Stimulated activated CD8-positive, alpha-beta memory T cell treated with anti-CD3 and anti-CD28 coated beads, Interleukin-7, amount 100 ng/mL, for 4 hours (primary cell): ENCODE measurements at places on chromosomes 1 and 21.

DNA sequence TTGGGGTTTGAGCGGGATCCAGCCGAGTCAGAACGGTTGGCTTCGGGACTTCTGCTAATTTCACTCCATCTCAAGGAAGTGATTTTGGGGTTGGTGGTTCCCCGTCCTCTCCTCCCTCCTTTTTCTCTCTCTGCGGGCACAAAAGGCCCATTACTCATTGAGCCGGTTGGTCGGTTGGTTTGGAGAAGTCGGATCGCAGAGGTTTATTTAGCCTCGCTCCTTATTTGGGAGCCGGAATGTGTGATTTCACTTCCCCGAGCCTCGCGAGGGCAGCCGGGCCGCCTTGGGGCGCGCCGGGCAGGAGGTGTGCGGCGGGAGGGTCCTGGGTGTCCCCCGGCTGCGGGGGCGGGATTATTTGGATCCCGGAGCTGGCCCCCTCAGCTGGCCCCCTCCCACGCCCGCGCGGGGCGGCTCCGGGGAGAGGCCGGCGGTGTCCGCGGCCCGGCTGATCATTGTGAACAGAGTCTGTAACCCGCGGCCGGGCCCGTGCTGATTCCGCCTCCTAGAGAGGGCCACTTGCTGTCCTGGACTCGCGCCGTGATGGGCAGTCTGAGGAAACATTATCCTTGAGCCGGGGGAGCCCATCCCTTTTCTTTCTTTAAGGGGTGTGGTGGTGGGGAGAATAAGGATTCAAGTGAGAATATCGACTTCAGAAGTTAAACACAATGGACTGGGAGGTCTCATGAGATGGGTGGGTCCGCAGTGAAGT, 1.2 kb downstream of the MAPKAPK2 start:
- DNase-seq = no peak

DNA sequence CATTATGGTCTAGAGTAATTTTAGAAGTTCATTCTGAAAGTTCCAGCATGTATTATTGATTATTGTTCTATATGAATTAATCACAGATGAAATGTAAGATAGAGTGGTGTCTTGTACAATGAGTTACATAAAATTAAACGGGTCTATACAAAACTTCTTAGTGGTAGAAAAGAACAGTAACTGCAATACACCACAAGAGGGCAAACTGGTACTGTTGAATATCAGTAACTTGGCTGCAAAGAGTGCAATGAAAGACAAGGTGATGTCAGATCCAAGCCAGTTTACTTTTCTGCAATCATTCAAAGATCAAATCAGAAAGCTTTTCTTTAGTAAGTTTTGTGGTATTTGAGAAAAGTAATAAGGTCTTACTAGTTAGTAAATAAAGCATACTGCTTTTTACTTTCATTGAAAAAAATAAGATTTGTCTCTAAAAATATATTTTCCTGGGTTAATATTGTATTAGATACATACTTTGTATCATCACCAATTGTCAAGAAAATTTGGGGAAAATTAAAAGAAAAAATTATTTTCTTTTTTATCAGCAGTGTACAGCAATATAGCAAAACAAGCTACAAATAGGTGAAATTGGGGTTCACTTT, 66.4 kb upstream of the BTG3 start:
- no peak for DNase-seq

- no peak for DNase-seq
Measured at GRCh38 chr1:44405031-44405797, at the start of gene RNF220. Gene RNF220, plus strand, starts transcription at chr1:44405255.

DNA sequence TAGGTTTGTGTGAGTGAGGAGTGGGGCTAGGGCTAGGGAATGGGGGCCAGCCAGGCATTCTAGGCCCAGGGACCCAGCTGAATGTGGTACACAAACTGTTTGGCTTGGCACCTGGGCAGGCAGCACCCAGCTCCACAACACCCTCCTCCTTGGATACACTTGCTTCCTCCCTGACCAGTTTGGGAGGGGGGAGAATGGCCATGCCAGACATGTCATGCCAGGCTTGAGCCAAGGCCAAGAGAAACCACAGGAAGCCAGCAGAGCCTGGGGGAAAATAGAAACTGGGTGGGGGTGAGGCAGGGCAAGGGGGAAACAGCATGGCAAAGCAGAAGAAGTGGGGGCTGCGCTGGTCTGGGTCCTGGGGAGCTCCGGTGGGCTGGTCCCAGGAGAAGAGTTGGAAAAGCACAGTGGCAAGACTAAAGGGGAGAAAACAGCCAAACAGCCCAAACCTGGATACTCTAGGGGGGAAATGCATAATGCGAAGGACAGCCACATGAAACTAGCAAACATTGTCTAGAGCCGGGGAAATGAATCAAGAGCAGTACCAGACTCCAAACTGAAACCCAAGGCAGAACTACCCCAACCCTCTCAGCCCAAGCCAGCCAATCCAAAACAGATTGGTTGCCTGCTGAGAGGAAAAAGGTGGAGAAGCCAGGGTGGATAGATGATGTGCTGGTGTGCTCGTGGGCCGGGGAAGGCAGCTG, 47.9 kb downstream of the LGR6 start:
- no peak for DNase-seq

GRCh38 chr1:14946684-14947238, 206.8 kb upstream of the TMEM51 start:
- no peak for DNase-seq

DNA sequence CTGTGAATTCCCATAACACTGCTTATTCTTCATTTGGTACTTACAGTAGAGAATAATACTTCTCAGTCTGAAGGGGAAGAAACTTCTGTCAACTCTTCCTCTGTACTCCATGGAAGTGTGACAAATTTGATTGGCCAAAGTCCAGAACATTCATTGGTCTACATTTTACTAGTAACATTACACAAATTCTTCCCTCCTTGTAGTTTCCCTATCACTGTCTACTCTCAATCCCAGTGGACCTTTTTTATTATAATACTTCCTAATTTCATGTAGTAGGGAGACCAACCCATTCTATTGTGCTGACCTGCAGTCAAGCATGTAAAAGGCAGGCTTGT, 74.7 kb downstream of the ALG6 start:
- DNase-seq = no peak

DNA sequence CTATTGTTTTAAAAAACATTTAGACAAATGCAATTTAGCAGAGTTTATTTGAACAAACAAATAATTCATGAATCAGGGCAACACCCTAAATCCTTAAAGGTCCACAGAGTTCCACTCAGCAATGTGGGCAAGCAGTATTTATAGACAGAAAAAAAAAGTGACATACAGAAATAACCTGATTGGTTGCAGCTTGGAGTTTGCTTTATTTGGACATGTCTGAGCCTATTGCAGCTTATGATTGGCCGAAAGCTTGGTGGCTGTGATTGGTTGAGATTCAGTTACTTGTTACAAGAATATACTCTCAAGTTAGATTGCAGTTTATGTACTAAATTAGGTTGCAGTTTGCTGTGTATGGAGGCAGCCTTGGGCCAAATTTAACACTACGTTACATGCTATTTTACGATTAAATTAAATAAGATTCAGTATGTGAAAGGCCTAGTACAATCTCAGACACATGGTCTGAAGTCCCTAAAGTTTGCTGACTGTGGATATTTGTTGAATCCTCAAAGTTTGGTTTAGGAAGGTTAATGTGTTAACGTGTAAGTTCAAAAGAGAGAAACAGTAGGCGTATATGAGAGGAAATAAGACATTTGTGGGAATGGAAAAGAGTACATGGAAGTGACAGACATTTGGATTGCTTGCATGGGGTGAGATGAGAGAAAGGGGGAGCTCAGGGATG, 6.9 kb upstream of the CAMSAP2 start:
- DNase-seq = no peak

DNA sequence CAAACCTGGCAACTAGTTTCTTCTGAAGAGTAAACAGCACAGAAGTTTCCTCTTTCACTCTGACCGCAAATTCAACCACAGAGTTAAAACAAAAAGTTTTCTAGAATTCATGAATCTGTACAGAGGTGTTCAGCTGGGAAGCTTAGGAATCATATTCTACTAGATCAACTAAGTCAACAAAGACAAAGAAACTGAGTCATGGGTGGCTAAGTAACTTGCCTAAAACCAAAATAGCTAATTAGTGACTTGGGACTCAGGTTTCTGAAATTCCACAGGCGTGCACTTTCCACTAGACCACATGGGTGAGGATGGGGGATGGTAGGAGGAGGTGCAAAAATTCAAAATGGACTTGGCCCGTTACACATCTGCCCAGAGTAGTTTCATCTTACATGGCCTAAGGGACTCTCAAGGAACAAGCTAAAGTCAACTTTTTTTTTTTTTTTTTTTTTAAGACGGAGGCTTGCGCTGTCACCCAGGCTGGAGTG, 25.8 kb downstream of the PTPN14 start:
- no peak for DNase-seq

DNA sequence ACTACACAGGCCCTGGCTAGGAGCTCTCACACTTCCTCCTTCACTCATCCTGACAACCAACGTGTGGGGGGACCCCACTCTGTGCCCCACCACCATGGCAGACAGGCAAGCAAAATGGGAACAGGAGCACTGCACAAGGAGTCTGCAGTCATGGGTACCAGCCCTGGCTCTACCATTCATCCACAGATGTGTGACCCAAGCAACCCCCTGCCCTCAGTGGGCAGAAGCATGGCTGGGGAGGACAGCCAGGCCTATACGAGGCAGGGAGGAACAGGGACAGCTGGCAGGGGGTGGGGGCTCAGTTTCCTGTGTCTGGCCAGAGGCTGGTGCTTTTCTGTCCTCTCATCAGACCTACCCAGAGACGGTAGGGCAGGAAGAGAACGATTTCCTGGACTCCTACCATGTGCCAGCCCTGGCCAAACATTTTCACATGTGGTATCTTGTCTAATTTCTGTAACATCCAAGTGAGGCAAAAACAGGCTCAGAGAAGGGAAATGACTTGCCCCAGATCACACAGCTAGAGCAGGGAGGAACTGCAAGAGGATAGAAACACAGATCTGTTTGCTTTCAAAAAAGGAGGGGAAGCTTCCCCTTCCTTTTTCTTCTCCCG, 178.0 kb downstream of the HIVEP3 start:
- DNase-seq = no peak
